ENCODE measurements at places on chromosomes 2 and 18.

DNA sequence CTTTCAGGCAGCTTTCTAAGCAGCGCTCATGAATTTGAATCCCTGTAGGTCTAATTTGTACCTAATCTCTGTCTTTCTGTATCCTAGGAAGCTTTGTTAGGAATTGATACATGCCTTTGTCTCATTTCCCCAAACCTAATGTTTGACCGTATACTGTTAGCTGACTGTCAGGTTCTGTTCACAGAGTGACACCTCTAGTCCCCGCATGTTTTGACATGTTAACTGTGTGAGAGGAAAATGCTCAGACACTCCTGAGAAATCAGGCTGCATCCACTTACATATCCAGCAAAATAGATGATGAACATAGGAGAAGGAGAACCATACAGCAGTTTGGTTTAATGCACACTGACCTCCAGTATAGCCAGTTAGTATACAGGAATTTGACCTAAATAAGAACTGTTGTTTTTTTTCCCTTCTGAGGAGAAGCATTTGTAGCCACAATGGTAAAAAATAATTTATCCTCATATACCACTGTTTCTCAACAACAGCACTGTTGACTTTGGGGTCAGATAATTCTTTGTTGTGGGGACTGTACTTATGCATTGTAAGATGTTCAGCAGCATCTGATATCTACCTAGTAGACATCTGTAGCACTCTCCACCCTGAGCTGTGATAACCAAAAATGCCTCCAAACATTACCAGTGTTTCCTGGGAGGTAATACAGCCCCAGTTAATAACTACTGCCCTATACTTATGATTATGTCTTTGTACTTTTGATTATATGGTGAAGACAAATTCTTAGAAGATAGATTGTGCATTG lies 130.9 kb downstream of the NCOA1 start:
- DNase-seq, result no peak

- DNase-seq, result no peak
Observed at GRCh38 chr2:160033732-160034392, 28.6 kb downstream of the PLA2R1 start.

GRCh38 chr2:6474161-6475140 lies 391.3 kb downstream of the CMPK2 start:
- no peak for DNase-seq

- DNase-seq, result no peak
Observed at GRCh38 chr2:37262522-37262921, 31.1 kb downstream of the NDUFAF7 start.

DNA sequence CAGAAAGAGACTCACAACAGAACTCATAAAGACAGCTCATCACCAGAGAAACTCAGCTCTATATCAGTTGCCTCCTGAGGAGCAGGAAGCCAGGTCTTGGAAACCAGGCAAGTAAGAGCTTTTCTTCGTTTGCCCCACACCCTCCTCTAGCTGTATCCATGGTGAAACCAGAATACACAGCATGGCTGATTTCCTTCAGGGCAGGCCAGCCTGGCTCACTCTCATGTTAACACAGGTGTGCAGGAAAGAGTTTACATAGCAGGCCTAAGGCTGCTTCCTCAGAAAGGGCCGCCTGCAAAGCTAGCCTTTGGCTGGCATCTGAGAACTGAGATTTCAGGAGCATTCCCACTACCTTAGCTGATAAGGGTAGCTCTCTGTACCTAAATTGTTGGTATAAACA lies 65.7 kb downstream of the KLHL14 start:
- no peak for DNase-seq

- no peak for DNase-seq
Observed at GRCh38 chr2:172403402-172403801, 24.0 kb upstream of the ITGA6 start.

DNA sequence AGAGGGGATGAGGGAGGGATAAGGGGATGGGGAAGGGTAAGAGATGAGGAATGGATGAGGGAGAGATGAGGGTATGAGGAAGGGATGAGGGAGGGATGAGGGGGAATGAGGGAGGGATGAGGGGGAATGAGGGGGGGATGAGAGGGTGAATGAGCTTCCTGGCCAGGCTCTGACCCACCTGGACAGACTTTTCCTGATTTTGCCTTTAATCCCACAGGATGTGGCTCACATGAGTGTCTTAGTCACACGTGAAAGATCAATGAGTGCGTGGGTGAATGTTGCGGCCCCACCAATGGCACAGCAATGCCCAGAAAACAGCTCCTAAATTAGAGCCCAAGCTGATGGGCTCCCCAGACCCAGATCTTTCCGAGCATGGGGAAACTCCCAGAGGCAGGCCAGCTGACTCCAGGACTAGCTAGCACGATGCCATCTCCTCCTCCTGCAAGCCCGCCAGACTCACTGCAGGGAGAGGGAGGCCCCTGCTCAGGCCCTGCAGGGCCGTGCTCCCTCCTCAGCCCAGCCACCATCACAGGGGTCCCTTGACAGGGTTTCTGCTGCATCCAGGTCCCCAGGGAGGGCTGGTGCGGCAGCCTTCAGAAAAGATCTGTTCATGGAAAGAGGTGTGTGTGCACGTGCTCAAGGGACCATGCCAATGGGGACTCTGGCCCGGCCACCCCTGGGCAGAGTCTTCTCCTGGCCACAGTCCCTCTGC lies 41.4 kb downstream of the AQP12A start:
- no peak for DNase-seq
